ENCODE measurements at places on chromosomes 1 and 21.
A peak's percentile ranks its signal among the peaks of the same experiment; 100 is the strongest.

DNA sequence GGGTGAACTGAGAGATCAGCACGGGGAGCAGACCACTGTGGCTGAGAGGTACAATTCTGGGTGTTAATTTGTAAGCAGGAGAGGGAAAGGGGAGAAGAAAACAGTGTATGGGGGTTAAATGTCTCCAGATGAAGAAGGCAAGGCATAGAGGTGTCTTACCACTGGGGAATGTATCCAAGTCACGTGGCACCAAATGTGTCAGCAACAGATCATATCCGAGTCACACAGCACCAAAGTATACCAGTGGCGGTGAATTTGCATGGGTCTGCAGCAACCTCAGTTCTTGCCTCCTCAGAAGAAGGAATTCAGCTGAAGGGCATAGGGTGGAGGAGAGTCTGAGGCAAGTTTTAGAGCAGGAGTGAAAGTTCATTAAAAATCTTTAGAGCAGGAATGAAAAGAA lies 21.2 kb upstream of the SYCP1 start:
- DNase-seq = no peak

DNA sequence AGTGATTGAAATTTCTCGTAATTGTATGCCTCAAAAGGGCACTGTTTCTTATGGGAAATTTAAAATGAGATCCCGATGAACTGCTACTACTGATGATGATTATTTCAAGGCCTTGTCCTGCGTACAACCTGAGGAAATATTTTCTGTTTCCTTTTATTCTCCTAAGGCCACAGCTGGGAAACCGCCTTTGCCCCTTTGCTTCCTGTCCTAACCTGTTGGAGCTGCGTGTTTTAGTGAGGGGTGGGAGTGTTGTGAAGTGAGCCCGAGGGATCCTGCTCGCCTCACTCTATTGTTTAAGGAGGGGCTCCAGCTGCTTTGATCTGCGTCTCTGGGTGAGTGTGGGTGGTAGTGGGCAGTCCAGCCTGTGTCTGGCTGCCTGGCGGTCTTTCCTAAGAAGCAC lies 14.4 kb downstream of the LAMC2 start:
- no peak for DNase-seq

DNA sequence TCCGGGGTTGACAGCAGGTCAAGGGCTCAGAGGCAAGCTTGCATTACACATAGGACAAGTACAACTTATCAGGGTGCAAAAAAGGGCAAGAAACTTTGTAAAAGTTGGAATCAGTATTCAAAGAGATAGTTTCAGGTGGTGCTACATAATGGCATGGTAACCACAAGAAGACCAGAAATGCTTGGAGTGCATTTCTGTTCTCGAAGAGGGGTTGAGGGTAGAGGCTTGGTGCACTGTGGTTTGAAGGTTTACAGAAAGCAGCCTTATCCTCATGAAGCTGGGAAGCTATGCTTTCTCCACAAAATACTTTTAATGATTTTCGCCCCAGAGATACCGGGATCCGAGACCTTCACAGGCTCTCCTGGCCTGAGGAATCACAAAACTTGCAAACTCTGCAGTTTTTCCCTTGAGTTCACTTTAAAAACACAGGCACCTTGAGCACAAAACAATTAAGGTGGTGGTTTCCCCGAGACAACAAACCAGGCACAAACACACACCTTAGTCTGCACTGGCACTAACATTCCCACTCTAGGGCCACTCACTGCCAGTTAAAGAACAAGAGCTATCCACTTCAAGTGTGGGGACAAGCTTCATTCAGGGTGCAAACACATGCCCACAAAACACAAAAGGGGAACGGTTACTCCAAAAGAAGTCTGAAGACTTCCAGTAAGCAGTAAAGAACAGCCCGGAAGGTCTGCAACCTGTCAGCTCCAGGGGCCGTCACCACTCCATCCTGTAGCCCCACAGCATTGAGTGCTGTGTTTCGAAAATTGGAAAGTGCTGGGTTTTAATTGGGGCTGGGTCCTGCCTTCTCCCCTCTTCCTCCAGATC lies 29.8 kb upstream of the NFIA start:
- DNase-seq = no peak

DNA sequence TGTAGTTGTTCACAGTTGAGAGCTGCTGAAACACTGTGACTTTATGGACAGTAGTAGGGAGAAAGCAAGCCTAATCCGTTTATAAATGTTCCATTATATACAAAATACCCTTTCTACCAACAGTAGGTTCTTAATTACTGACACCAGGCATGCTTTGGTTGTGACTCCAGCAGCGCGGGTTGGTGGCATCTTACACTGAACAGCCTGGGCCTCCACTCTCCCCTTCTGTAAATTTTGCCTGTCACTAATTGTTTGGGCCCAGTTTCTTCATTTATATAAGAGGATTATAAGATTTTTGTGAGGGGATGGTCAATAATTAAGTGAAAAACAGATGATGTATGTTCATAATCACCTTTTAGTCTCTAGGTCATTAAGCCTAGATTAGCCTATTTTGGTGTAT lies 58.2 kb downstream of the ITSN1 start:
- DNase-seq = no peak

- no peak for DNase-seq
Observed at GRCh38 chr1:113760102-113761080, 1.1 kb upstream of the PHTF1 start.

GRCh38 chr1:105934806-105935205 lies 1121.7 kb upstream of the PRMT6 start:
- DNase-seq = no peak

DNA sequence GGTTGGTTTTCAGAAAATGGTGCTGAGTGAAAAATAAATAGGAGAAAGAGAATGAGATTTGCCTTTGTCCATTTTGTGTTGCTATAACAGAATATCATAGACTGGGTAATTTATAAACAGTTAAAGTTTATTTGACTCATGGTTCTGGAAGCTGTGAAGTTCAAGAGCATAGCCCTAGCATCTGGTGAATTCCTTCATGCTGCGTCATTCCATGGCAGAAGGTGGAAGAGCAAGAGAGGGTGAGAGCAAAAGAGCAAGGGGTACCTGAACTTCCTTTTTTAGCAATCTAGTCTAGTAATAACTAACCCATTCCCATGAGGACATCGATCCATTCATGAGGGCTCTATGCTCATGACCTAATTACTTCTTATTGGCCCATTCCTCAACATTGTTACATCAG lies 209.1 kb upstream of the ZP4 start:
- DNase-seq = no peak

GRCh38 chr1:232186931-232187330 lies 443.0 kb downstream of the SIPA1L2 start:
- no peak for DNase-seq

GRCh38 chr1:94565901-94566300 lies 24.3 kb upstream of the F3 start:
- no peak for DNase-seq

GRCh38 chr1:81414488-81415015 lies 386.2 kb upstream of the ADGRL2 start:
- no peak for DNase-seq

GRCh38 chr1:199204231-199204630 lies 565.4 kb downstream of the PTPRC start:
- DNase-seq = no peak

- DNase-seq = no peak
Observed at GRCh38 chr1:51518586-51519047, 449 bp downstream of the EPS15 start.

DNA sequence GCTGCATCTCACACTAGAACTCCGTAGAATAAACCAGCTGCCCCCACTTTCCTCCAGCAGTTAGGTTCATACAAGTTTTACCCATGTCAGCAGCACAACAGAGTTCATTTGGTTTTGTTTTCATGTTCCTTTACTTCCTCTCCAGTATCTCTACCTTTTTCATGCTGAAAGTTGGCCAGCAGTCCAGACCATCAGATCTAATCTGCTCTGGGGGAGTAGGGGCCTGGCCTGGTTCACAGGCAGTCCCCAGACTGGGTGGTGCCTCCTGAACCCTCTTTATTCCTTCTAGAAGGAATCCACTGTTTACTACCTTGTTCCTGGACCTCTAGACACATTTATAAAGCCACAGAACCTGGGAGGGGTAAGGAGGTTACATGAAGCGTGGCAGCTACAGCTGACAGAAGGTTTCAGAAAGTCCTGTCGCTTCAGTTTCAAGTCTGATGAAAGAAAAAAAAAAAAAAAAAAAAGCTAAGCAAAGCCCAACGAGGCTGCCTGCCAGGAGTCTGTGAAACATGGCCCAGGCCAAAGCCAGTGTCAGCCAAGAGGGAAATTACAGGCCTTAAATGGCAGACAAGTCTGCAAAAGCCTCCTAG lies 184.6 kb upstream of the JUN start:
- no peak for DNase-seq

DNA sequence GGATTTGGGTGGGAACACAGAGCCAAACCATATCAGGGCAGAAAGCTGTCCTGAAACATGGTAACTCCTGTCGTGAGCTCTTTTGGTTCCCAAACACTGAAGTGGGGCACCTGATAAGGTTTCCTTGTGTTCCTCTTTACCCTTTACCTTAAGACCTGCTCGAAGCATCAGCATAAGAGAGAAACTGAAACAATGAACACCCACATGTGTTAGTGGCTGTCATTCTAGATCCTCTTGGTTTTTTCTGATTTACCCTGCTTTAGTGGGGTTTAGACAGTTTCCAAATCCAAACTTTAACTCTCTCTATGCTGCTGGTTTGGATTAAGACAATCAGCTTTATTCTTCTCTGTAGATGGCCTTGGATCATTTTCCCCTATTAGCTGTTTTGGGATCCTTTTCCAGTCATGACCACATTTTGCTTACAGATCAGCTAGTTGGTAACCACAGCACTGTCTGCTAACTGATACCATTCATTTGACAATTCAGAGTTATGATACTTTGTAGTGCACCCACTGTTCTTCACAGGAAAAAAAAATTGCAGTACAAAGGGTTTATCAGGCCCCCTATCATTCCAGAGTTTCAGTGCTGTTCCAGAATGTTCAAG lies 975 bp upstream of the MNDA start:
- DNase-seq = no peak

GRCh38 chr1:54125386-54126070 lies 27.3 kb downstream of the CDCP2 start:
- DNase-seq = no peak

GRCh38 chr1:37480581-37481288 lies 6.4 kb downstream of the ZC3H12A start:
- DNase-seq = no peak

- DNase-seq = no peak
Observed at GRCh38 chr1:109904105-109904817, 6.4 kb upstream of the CSF1 start.

DNA sequence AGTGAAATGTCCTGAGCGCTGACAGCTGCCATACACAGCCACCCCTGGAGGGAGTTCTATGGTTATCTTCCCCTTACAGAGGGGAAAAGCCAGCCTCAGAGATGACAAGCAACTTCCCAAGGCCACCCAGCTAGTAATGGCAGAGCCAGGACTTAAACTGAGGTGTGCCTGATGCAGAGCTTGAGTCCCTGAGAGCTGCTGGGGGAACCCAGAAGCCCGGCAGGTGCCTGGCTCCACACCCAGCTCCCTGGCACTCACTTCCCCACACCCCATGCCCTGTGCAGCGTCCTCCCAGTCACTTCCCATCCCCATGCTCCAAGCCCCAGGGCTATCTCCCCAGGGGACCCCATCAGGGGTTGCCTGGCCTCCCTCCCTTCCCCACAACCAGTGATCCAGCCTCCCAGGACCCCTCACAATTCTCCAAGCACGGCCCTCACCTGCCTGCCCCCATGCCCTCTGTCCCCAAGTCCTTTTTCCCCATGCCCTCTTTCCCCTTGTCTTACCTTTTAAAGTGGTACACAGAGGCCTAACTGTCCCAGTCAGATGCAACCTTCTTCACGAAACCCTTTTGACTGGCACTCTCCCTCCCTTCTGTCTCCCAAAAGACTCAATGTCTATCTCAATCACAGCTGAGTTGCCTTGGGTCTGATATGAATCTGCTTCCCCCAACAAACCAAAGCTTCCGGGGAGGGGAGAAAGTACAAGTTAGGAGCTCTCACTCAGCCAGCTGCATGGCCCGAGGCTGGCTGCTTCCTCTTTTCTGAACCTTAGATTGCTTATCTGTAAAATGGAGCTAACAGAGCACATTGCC lies 39.8 kb upstream of the LRP8 start:
- no peak for DNase-seq

DNA sequence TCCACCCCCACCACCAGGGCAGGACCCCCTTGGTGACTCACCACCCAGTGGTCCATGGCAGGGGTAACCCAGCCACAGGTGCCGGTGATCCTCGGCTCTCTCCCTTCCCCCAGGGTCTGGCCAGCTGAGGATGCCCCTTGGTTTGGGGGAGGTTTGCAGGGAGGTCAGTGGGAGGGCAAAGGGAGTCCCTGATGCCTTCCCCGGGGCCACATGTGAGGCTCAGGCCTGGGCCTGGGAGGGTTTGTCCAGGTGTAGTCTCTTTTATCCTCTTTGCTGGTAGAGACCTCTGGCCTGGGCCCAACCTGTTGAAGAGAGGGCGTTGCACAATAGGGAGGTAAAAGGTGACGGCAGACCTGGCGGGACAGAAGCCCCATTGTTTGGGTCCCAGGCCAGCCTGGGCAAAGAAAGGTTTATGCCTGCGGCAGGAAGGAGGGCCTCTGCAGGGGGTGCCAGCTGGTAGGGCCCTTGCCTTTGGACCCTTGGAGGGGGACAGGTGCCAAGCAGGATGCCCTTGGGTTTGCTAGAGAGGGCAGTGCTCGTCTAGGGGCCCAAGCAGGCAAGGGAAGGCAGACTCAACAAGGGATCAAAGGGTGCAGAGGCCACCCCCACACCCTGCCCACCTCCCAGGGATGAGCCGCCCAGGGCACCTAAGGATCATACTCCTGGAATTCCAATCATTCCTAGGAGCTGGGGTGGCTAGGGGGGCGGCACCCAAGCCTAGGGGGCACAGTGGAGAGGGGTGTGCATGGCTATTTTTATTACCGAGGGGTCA lies 760 bp upstream of the TINAGL1 start:
- no peak for DNase-seq

- no peak for DNase-seq
Observed at GRCh38 chr1:51843948-51844347, 34.6 kb downstream of the NRDC start.

GRCh38 chr21:45750936-45751335 lies 107.4 kb downstream of the PCBP3 start:
- no peak for DNase-seq

DNA sequence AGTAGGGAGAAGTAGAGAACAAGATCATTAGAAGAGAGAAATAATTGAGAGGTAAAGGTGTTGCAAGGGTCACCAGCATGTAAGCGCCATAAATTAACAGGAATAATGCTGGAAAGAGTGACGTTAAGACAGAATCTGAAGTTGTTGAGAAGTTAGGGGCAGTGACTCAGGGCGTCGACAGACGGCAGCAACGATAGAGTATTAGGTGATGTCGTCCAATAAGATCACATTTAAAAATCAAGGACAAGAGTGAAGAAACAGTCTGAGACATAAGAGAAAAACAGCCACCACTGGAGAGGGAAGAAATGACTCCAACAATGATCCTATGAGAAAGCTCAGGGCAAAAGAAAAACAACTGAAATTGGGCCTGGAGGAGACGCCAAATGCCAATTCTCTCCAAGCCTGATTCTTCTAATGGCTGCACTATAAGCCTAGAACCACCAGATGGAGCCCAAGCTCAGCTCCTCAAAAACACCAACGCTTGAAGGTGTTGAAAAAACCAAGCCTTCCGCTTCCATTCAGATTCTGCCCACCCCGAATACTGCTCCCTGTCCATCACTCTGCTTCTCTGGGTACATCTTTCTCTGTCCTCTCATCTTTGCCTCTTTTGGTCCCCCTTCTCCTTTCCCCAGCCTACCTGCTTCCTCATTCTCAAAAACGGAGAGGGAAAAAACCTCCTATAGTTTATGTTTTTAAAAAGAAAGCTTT lies 70.0 kb downstream of the LUZP1 start:
- DNase-seq = peak; percentile 2

- DNase-seq = no peak
Observed at GRCh38 chr1:3521426-3521825, 67.0 kb downstream of the ARHGEF16 start.

- no peak for DNase-seq
Observed at GRCh38 chr1:91741906-91742305, 144.0 kb downstream of the TGFBR3 start.
